ENCODE measurements at places on chromosomes 7 and 10.

DNA sequence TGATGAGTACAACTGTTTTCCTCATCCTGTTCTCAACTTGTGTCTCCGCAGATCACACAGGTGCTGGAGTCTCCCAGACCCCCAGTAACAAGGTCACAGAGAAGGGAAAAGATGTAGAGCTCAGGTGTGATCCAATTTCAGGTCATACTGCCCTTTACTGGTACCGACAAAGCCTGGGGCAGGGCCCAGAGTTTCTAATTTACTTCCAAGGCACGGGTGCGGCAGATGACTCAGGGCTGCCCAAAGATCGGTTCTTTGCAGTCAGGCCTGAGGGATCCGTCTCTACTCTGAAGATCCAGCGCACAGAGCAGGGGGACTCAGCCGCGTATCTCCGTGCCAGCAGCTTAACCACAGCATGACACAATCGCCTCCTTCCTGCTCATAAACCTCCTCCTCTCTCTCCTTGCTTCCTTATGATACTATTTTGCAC lies 126.7 kb upstream of the PRSS58 start:
- DNase-seq = no peak

DNA sequence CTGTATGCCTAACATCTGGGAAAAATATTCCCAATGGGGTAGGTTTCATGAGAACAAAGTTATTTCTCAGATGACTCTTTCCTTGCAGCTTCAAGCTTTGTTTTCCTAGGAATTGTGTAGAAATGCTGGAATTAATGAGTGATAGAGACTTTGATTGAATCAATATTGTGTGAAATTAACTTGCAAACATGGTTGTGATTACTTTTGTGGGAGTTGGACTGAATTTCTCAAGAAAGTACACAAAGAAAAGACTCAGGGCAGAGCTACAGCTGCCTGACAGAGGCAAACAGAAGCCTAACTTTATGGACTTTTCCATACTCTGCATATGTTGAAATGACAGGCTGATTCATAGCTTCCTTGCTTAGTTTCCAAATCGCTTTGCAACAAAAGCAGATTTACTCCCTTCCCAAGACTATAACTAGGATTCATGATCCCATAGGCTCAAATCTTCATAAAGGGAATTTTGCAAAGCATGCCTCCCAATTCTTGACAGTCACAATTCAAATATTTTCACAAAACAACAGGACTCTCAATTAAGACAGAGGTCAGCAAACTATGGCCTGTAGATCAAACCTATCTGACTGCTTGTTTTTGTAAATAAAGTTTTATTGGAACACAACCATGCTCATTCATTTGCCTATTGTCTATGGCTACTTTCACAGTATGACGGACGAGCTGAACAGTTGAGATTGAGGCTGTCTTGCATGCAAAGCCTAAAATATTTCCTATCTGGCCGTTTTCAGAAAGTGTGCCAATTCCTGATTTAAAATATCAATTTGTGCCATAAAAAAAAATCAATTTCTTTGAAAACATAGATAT lies 27.6 kb downstream of the NRP1 start:
- no peak for DNase-seq

DNA sequence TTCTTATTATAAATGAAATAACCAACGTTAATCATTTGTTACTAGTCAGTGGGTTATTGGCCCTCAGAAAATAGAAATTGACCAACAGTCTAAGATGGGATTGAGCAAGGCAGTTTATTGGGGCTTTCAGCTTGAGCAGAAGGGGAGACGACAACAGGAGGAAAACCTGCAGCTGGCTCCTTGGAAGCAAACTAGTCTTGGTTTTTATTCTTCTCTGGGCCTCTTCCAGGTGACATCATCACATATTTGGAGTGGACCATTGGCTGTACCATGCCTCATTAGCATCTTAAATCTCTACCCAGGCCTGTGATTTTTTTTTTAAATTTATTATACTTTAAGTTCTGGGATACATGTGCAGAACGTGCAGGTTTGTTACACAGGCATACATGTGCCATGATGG lies 59.0 kb upstream of the CSTF2T start:
- DNase-seq = no peak

DNA sequence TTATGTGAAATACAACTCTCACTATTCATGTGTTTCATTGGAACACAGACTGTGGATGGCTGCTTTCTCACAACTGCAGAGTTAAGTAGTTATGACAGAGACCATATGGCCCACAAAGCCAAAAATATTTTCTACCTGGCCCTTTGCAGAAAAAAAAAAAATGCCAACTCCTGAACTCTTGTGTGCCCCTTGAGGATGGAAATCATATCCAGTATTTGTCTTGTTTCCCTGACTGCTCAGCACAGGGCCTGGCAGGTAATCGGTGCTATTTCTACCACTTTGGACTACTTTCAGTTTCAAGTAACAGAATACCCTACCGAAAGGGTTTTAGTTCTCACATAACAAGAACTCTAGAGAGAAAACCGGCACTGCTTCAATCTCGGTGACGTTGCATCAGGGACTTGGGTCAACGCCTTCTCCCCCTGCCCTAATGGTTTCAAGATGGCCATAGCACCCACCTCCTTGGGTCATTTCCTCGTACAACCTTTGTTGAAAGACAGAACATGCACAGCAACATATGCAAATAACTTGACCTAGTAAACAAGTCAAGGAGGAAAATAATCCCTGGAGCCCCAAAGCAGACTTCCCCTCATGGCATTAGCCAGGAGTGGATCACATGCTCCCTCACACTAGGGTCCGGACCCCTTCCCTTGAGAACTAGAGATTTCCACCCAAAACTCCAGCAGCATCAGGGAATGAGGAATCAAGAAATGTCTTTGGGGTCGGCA lies 11.8 kb upstream of the GPNMB start:
- no peak for DNase-seq

- DNase-seq = no peak
These were observed 32.4 kb downstream of the TSPAN12 start for GRCh38 chr7:120825576-120825975.

DNA sequence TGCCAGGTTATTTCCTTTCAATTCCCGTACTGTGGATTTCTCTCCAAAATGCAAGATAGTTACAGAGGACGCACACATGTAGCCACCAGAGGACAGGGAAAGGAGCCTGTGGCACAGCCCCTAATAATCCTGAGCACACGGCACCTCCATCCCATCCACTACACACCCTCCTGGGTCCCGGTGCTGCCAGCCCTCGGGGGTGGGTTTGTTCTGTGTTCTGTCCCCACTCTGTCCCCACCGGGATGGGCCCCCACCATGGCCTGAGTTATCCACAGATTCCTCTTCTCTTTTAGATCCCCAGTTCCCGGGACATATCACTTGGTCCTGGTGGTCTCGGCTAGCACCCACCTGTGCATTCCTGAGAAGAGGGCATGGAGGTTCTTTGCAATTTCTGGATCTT lies 196.9 kb upstream of the PPP2R2D start:
- DNase-seq = no peak

- DNase-seq = peak; percentile 71
These were observed 10.1 kb upstream of the OPN4 start for GRCh38 chr10:86644152-86644793.

GRCh38 chr10:124741281-124741921 lies 2.8 kb downstream of the FAM53B start:
- peak; percentile 95 for DNase-seq

DNA sequence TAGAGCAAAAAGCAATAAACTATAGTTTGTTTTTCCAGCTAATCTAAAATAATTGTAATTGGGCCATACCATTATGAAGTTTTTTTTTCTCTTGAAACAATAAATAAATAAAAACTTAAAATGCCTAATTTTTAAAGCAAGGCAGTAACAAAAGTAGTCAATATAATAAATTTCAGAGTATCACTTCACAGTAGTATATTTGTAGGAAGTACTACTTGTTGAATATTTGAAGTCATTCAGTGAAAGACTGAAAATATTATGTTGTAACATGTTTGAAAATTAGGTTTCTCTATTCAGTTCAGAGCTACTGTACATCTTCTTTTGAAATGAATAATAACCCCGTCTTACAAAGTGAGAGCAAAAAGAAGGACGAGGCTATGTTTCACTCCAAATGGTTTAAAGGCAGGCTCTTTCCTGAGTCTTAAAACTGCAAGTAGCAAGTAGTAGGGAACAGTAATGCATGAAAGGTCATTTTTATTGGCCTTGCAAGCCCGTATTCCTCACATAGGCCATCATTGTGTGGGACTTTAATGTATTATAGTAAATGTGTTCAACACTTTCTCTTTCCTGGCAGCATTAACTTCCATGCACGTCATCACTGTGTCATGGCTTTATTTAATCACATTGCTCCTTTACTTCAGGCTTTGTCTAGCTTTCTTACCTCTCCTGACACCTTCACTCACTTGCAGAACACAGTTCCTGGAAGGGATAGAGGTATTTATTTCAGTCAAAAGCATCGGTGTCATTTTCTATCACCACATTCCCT lies 141.4 kb downstream of the VTI1A start:
- DNase-seq = no peak

DNA sequence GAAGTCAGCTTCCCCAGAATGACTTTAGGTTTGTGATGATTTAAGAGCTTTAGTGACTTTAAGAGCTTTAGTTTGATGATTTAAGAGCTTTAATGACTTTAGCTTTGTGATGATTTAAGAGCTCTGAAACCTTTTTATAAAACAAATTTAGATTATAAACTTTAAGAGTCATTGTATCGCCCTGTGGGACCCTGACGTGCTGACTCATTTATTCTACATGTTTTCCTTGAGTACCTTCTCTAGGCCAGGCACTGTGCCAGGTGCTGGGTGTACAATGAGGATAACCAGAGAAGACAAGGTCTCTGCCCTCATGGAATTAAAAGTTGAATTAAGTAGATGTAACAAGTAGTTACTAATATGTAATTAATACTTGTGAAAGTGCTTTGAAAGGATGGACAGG lies 45.4 kb downstream of the CNNM1 start:
- no peak for DNase-seq

DNA sequence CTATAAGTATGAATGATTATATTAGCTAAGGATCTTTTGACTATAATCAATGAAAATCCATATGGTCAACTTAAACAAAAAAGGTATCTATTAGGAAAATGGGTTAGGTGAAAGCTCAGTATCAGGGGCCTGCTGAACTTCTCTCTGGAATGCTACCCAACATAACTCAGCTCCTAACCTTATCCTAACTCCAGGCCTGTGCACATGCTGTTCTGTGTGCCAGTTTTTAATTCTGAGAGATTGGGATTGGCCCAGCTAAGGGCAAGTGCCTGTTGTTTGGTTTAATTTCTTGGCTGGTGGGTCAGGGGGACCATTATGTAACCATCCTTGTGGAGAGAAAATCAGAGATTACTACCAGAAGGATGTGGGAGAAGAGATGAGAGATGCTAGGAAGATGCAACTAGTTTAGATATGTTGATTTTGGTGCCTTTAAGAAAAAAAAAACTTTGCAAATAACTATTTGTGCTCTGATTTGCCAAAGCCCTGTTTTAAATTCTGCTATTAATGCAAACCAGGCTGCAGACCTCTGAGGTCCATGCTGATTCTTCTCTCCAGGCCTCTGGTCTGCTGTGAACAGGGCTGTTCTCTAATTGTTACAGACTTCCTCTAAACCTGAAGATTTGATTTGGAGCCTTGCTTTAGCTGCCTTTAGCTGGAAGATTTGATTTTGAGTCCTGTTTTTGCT lies 23.9 kb upstream of the HDAC9 start:
- DNase-seq = no peak

GRCh38 chr10:123019941-123020703 lies 11.3 kb downstream of the ACADSB start:
- DNase-seq = no peak

- no peak for DNase-seq
These were observed 47.2 kb downstream of the OSBPL3 start for GRCh38 chr7:24932815-24933214.

DNA sequence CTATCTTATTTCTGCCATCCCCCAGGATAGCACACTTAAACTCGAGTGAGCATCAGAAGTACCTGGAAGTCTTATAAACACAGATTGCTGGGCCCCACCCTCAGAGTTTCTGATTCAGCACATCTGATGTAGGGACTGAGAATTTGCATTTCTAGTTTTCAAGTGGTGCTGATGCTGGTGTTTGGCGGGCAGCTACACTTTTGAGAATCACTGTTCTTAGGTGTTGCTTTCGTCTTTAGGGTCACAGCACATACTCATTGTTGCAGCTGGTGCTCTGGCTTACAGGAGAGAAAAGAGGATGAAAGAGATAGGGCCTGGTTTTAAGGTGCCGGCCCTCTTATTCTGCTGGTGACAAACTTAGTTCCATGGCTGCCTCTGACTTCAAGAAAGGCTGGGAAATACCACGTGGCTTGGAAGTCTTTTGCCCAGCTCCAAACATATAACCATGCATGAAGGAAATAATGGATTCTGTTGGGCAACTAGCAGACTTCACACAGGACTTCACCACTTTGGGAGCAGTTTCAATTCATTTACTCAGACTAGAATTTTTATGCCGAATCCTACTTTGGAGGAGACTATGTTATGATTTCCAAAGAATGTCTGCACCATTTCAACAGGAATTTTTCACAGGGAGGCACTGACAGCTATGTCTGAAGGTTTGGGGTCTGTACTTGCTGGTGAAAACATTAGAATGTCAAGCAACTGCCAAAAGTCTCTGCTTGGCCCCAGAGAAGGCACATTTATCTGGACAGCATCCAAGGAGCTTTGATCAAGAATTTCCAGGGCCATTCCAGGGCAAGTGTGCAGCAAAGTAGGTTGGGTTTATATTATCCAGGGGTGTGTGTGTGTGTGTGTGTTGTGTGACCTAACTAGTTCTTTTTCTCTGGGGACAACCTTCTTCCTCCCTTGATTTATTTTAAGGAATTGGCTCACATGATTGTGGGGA lies 6.9 kb upstream of the MINDY4 start:
- peak; percentile 20 for DNase-seq

- no peak for DNase-seq
These were observed 40.6 kb upstream of the ABCA13 start for GRCh38 chr7:48130658-48131108.
